Glutamatergic neuron (in vitro differentiated cells): ENCODE measurements at places on chromosomes 3 and 15. TPM values are rescaled to one million over a fixed set of nuclear protein-coding genes. Genes with fewer than 3 reads are reported as not detected.

TAGLN3 gene
- 819 TPM for total RNA-seq

EPHA3 gene
- 9.9 TPM for total RNA-seq

PLOD2 gene
- 45.6 TPM for total RNA-seq

CCDC13 gene
- total RNA-seq: 1.0 TPM

GOLGA8J gene
- not detected for total RNA-seq

DNA sequence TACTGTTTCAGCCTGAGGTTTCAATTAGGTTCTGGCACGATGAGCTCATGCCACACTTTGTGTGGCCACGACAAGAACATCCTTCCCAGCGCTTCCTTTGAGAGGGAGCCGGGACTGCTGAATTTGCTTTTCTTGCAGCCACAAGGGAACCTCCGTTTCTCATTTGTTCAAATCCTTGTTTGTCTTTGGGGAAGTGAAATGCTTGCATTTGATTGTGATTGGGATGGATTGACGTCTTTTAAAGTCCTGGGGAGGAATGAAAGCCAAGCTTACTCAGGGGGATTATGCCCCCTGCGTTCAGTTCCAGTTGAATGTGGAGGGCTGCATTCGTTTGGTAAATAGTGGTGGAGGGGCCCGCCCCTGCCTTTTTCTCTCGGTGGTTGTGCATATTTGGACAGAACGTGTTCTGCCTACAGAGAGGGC is 277.6 kb downstream of the THSD4 start:
- DNase-seq: no peak

- DNase-seq: no peak
Measured at GRCh38 chr3:105691633-105692032, 177.2 kb downstream of the CBLB start.

DNA sequence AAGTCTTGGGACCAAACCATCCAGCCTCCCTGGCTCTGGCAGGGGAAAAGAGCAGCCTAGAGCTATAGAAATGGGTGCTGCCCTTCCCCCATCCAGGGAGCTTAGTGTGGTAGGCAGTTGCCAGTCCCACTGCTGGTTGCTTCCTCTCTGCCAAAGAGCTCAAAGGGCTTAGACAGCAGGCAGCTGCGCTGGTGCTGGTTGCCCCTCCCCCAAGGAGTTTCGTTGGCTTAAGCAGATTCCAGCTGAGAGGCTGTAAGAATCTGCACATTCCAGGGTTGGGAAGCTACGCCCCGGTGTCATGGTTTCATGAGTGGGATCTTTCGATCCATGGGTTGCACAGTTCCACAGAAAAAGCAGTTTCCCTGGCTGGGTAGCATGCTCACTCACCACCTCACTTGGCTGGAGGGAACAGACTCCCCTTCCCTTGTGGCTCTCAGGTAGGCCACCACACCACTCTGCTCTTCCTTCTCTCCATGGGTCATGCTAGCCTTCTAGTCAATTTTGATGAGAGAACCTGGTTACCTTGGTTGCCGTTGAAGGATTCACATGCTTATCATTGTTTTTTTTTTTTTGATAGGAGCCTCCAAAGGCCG is 195.1 kb downstream of the EPHA6 start:
- no peak for DNase-seq

DNA sequence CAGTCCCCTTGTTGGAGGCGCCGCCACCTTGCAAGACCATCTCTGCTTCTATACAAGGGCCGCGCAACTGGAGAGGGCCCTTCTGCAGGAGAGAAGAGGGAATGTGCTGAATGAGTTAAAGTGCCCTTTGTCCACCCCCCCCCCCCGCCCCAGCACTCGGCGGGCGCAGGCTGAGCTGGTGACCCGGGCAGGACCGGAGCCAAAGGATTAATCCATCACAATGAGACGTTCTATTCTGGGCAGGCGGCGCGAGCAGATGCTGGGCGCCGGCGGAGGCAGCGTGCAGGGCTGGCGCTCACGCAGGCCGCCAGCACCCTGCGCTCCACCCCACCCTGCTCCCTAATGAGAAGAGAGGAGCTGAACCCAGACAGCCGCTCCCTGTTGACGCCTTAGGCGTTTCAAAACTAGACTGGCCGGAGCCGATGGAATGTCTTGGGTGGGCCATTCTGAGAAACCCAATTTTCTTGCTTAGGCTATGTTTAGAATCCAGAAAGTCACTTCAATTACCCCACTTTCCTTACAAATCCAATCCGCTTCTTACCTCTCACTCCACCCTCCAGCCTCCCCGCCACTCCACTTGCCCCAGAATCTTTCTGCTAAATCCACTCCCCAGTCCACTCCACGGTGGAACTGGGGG is 32.9 kb downstream of the GJD2 start:
- DNase-seq: peak; percentile 66

GRCh38 chr15:70339571-70340493 is 242.1 kb upstream of the TLE3 start:
- no peak for DNase-seq

- peak; percentile 63 for DNase-seq
Measured at GRCh38 chr3:71955240-71956068, 170.5 kb upstream of the PROK2 start.

DNA sequence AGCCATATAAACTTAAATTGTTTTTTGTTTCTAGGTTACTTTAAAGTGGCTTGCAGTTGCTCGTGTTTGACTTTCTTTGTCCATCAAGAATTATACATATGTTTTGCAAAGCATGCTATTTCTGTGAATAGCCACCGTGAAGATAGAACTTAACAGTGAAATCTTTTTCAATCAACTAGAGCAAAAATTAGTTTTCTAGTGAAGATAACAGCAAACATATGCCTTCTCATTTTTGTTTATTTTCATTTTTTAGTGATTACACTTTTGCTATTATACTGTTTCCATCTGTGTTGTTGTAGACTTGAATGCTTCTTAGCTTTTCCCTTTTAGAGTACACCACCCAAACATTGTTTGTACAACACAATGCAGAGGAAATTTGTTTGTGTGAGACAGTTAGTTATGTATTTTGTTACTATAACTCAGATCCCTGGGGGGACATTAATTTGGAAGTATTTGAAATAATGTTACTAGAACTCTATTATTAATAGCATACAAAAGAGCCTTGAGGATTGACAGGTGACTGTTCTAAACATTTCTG is 62.8 kb downstream of the CRYBG3 start:
- DNase-seq: no peak
